Pancreas (tissue), 10 donors: ENCODE measurements at places on chromosomes 2 and 18.

GRCh38 chr18:6747646-6748045 is 18.1 kb downstream of the ARHGAP28 start:
- DNase-seq = no peak

DNA sequence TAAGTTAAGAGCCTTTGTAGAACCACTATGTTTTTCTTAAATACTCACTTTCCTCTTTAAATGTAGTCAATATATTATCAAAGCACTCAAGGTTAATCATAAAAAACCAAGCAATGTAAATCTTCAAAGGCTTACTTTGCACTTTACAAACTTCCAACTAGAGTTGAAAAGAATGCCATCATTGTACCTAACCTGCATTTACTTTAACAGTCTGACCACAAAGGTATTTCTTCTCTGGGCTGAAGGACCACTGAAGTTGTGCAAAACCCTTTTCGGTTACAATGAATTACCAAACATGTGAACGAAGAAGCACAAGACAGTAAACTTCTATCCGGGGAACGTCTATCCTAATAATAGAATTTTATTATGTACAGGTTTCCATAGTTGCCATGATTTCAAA is 3.0 kb downstream of the HNRNPLL start:
- no peak for DNase-seq

DNA sequence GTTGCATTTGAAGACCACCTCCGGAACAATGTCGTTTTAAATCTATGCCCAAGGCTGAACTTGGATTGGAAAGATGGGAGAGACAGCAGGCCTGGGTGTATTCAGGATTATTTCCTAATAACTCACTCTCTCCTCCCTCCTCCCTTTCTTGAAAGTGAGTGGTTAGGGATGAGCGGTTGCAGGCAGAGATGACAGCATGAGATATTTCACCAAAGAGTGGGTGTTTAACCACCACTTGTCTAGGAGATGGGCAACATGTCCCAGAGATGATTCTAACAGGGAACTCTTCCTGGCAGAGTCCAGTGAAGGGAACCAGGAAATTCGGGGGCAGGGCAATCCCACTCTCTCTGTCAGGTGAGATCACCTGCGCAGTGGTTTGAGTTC is 123.2 kb downstream of the KCTD1 start:
- DNase-seq = no peak

DNA sequence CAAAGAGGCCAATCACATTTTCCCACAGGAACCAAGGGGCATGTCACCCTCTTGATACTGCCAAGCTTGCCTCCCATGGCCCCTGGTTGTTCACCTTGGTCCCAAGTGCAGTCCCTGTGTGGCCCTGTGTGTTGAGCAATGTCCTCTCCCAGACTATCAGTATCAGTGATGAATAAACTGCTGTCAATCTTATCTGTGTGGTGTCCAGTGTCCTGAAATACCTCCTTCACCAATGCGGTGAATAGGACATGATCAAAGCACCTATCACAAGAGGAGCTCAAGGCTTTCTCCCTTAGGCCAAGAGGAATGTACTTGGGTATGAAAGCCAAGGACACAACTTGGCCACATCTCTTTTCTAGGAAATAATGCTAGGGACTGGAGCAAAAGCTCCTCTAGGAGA is 68.2 kb downstream of the MAIP1 start:
- DNase-seq = no peak

DNA sequence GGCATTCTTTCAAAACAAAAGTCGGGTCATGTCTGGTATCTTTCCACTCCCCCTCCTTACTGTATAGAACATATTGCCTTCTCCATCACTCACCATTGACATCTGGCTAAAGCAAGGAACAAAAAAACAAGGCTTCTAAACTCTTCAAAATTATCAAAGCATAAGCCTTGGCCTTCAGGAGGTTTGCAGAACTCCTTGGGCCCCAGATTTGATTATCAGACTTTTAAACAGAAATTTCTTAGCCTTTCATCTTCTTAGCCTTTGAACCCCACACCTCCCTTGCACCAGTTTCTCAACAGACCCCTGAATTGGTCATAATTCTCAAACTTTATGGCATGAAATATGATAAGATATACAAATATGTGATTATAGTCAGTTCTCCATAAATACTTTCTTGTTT is 59.8 kb upstream of the XDH start:
- DNase-seq = no peak

DNA sequence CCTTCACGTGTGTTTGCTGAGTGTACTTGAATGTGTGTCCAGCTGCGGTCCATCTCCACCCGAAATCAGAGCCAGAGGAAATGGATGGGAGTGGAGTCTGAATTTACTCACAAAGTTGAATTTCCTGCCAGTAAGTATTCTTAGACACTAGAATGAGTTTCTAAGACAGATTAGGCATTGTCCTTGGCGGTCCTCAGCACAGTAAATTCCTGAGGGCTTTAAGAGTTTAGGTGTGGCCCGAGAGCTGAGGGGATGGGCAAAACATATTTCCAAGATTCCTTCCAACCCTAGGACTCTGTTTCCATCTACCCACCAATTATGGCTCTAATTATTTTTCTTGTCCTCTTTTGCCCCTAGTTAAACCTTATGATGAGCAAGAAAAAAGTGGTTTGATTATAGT is 90.3 kb upstream of the PHLPP1 start:
- no peak for DNase-seq

GRCh38 chr2:182019731-182020130 is 34.1 kb downstream of the PPP1R1C start:
- no peak for DNase-seq

- DNase-seq = no peak
These were observed 70.7 kb upstream of the TTN start for GRCh38 chr2:178877874-178878273.

DNA sequence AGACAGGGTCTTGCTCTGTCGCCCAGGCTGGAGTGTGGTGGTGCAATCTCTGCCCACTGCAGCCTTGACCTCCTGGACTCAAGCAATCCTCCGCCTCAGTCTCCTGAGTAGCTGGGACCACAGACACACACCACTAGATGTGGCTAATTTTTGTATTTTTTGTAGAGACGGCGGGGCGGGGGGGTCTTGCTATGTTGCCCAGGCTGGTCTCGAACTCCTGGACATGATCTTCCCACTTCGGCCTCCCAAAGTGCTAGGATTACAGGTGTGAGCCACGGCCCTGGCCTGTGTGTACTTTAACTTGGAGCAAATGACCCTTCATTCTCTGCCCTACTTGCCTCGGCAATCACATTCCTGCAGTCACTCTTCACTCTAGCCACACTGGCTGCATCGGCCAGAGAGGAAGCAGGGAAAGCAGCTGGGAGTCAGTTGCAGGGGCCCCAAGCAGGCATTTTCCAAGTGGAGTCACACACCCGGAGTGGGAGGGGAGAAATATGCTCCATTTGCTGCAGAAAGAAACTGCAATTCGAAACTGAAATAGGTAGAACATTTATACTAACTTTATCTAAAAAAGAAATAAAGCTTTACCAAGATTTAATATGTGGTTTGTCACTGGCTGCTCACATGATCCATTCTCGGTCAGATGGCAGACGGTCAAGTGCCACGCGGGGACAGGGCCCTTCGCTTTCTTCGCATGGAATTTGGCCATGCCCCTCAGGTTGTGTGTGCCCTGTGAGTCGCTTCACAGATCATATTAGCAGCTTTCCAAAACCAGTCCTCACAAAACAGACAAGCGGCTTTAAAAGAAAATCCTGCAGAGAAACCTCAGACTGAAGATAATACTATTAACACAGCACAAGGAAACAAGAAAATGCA is 37.1 kb downstream of the FAM161A start:
- DNase-seq = no peak

- DNase-seq = no peak
These were observed 334.1 kb upstream of the MYT1L start for GRCh38 chr2:2664989-2665833.

DNA sequence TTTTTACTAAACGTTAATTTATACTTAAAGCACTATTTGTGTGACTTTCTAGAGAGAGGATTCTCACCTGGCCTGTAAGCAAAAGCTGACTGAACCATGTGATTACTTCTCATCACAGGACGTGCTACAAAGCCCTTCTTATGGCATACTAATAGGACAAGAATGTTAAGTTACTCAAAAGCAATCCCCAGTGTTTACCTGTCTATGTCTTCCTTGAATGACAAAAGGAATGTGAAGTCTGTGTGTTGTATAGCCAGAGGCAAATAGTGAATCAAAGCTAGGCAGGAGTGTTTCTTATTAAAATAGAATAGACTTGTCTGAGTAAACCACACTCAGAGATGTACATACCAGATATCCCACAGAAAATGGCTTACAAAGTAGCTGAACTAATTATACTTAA is 1465.5 kb downstream of the SUCLG1 start:
- DNase-seq = no peak

- DNase-seq = no peak
These were observed 40.0 kb downstream of the NAPG start for GRCh38 chr18:10565835-10566234.

DNA sequence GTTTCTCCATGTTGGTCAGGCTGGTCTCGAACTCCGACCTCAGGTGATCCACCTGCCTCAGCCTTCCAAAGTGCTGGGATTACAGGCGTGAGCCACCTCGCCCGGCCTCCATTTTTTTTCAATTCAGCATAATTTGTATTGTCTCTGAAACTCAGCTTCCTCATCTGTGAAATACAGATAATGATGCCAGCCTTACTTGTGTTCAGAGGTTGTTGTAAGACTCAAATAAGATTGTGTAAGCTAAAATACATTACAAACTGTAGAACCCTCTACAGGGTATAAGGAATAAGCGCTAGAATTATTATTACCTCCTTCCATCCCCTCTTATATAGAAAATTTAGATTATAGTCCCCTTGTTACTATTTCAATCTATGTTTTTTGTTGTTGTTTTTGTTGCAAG is 24.8 kb upstream of the STARD7 start:
- no peak for DNase-seq
